ENCODE measurements at places on chromosomes 4 and X. TPM values are rescaled to one million over a fixed set of nuclear protein-coding genes. Genes with fewer than 3 reads are reported as not detected.

Gene HSD17B11
- total RNA-seq = 8.8 TPM

DNA sequence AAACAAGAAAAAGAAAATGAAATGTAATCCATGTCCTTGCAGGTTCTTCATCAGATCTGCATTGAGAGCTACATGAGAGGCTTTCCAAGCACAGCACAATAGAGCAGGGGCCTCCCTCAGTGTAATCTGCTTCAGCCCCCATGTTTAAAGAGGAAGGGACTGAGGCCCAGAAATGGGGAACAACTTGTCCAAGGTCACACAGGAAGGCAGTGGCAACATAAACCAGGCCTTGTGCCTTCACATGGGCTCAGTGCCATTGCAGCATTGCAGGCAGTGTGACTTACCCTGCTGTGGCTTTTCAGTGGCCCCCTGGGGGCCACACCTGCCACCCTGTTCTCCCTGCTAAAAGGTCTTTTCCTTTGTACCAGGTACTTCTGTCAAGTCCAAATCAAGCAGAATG lies 20.9 kb upstream of the CD99L2 start:
- DNase-seq = no peak
- no peaks in the 10 kb centered on the region for H3K36me3 ChIP-seq
- H3K4me3 ChIP-seq = no peak overlapping the region
- no peak overlapping the region for H3K27ac ChIP-seq
- no peaks in the 10 kb centered on the region for H3K27me3 ChIP-seq

Gene AKAP14
- total RNA-seq = not detected

- DNase-seq = no peak
- H3K4me3 ChIP-seq = no peak overlapping the region
- H3K4me1 ChIP-seq = no peaks in the 10 kb centered on the region
These were observed 18.7 kb downstream of the MBNL3 start for GRCh38 chrX:132470179-132470578.

DNA sequence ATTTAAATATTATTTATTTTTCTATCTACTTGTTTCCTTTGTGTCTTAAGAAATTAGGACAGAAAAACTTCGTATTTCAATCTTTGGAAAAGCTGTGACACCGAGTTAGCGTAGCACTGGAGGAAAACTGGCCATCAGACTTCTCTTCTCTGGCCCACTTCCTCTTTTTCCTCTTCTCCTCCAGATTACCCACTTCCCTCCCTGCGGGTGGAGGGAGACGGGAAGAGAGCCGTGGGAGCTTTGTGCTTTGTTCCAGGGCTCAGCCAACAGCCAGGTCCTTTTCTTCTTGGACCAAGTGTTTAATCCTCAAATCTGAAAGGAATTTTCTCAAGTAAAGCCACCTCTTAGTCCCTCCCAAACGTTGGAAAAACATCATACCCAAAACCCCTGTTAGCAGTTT lies 29.7 kb downstream of the OFD1 start:
- no peak overlapping the region for H3K4me3 ChIP-seq
- DNase-seq = no peak
- peaks cover 69% of the 10 kb centered on the region for H3K36me3 ChIP-seq

DNA sequence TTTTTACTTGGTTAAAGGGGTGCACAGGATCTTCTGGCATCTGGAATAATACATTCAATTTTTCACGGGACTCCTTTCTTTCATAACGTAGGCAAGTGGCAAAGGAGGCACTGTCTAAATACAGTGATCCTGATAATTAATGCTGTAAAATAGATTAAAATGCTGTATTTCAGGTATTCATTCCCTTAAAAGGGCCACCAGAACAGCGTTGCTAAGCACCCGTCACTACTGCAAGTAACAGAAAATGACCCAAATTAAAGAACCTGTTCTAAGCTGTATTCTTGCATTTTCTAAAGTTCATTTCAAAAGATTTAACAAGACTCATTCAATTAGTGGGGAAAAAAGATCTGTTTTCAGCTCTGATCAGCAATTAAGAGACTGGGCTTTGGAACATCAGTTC lies 208.2 kb downstream of the TENM3 start:
- H3K27ac ChIP-seq = no peak overlapping the region
- H3K27me3 ChIP-seq = no peaks in the 10 kb centered on the region
- no peaks in the 10 kb centered on the region for H3K36me3 ChIP-seq
- peak overlapping the region; percentile 98 for H3K4me3 ChIP-seq
- no peak for DNase-seq

Gene XAGE2
- not detected for total RNA-seq

GRCh38 chr4:1187182-1187581 lies 14.8 kb upstream of the SPON2 start:
- no peak overlapping the region for H3K27ac ChIP-seq
- no peak overlapping the region for H3K4me3 ChIP-seq
- H3K27me3 ChIP-seq = no peaks in the 10 kb centered on the region
- H3K4me1 ChIP-seq = no peaks in the 10 kb centered on the region
- no peak for DNase-seq
- no peaks in the 10 kb centered on the region for H3K36me3 ChIP-seq

DNA sequence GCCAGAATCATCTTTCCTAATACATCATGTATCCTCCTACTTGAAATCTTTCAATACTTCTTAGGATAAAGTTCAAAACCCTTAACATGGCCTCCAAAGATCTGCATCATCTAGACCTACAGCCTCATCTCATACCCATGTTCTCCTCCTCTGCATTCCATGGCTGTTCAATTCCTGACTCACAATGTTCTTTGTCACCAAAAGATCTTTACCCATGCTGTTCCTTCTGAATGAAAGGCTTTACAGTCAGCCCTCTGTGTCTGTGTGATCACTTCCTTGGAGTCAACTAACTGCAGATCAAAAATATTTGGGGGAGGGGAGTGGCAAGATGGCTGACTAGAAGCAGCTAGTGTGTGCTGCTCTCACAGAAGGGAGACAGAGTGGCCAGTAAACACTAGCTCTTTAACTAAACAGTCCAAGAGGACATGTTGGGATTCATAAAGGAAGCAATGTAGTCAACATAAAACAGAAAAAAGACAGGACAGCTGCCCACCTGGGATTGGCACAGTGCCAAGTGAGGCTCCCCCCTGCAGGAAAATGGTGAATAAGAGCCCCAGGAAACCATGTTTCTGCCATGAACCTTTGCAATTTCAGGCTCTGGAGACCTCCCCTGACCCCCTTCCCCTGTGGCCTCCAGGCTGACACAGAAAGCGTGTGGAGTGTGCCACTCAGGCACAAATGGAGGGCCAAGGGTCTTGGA lies 31.9 kb downstream of the CBR4 start:
- H3K4me3 ChIP-seq = no peak overlapping the region
- no peak overlapping the region for H3K27ac ChIP-seq
- peaks cover 27% of the 10 kb centered on the region for H3K36me3 ChIP-seq

GRCh38 chr4:15925830-15926229 lies 12.7 kb downstream of the FGFBP1 start:
- H3K27me3 ChIP-seq = no peaks in the 10 kb centered on the region
- H3K27ac ChIP-seq = no peak overlapping the region
- DNase-seq = no peak
- no peaks in the 10 kb centered on the region for H3K4me1 ChIP-seq
- H3K4me3 ChIP-seq = no peak overlapping the region

Gene KIAA1210
- not detected for total RNA-seq

DNA sequence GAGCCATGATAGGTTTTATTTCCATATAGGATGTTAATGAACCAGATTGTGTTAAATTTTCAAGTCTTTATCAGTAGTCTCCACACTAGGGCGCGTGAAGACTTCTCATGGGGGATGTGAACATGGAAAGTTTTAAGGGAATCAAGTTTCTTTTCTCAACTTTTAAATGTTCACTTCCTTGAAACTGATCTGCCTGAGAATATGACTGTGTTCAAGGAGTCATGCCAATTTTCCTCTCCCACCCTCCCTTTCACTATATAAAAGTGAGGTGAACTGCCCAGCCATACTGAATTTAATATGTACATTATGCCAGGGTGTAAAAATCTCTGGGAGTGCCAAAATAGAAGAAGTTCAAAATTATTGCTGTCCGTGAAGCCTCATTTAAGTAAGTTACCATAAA lies 30.4 kb upstream of the HPGDS start:
- H3K27me3 ChIP-seq = no peaks in the 10 kb centered on the region
- DNase-seq = no peak
- H3K27ac ChIP-seq = no peak overlapping the region
- H3K36me3 ChIP-seq = no peaks in the 10 kb centered on the region
- no peaks in the 10 kb centered on the region for H3K4me1 ChIP-seq

GRCh38 chr4:99894998-99895397 lies 771 bp upstream of the LAMTOR3 start:
- H3K4me1 ChIP-seq = no peaks in the 10 kb centered on the region
- H3K27ac ChIP-seq = no peak overlapping the region
- DNase-seq = no peak
- no peaks in the 10 kb centered on the region for H3K27me3 ChIP-seq

DNA sequence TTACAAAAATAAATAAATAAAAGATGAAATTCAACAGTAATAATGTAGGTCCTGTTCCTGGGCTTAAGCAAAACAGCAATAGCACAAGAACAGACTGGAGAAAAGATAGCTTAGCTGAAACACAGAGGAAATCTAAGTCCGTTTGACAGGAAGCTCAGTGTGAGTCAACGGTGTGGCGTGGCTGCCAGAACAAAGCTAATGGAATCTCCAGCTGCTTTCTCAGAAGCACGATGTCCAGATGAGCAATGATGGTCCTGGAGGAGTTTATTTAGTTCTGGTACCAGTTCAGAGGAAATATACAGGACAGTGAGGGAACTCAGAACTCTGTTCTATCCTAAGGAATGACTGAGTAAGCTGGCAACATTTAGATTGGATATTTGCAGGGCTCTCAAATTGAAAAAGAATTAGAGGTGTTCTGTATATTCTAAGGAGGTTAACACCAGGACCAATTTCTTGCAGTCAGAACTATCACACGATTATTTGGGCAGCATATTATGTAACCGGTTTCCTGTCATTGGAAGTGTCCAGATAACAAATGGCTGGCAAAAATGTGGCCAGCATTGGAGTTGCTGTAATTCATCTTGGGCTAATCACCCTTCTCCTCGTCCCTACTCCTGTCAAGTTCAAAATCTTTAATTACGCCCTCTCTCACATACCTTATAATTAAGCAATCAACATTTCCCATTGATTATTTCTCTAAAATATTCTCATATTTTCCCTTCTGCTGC lies 12.7 kb downstream of the GAB3 start:
- no peaks in the 10 kb centered on the region for H3K36me3 ChIP-seq
- H3K4me3 ChIP-seq = no peak overlapping the region
- no peaks in the 10 kb centered on the region for H3K27me3 ChIP-seq
- no peaks in the 10 kb centered on the region for H3K4me1 ChIP-seq
- DNase-seq = no peak

DNA sequence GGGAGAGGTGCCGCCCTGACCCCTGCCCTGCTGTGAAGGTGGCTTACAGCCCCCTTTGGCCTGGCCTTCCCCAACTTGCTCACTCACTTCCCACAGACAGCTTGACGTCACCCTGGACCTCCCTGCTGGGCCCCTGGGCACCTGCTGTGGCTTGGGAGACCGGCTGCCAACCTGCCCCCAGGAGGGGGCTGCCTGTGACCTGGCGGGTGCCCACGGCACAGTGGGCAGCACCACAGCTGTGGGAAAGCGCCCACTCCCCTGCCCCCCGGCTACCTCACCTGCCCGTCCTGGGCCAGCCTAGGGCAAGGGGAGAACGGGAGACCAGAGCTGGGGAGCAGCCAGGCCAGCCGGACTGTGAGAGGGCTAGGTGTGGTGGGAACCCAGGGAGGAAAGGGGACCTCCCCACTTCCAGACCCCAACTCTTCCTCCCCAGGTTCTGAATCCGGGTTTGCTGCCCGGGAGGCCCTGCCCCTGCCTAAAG lies 2.4 kb upstream of the ZFP92 start:
- DNase-seq = no peak
- no peak overlapping the region for H3K4me3 ChIP-seq
- peaks cover 7% of the 10 kb centered on the region for H3K27me3 ChIP-seq
- H3K36me3 ChIP-seq = peaks cover 10% of the 10 kb centered on the region

GRCh38 chr4:128812442-128813235 lies 3.1 kb downstream of the JADE1 start:
- DNase-seq = peak; percentile 51
- H3K27ac ChIP-seq = peak overlapping the region; percentile 40
- peaks cover 3% of the 10 kb centered on the region for H3K4me1 ChIP-seq
- H3K36me3 ChIP-seq = peaks cover 26% of the 10 kb centered on the region
- H3K4me3 ChIP-seq = peak overlapping the region; percentile 83

DNA sequence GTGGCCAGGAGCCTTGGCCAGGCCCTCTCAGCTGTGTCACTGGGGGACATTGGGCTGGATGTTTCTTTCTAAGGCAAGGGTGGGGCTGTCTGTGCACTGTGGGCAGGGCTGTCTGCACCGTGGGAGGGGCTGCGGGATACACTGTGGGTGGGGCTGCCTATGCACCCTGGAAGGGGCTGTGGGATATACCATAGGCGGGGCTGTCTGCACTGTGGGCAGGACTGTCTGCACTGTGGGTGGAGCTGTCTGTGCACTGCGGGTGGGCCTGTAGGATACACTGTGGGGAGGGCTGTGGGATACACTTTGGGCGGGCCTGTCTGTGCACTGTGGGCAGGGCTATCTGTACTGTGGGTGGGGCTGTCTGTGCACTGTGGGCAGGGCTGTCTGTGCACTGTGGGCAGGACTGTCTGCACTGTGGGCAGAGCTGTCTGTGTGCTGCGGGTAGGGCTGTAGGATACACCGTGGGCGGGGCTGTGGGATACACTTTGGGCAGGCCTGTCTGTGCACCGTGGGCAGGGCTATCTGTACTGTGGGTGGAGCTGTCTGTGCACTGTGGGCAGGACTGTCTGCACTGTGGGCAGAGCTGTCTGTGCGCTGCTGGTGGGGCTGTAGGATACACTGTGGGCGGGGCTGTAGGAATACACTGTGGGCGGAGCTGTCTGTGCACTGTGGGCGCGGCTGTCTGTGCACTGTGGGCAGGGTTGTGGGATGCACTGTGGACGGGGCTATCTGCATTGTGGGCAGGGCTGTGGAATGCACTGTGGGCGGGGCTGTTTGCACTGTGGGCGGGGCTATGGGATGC lies 31.1 kb downstream of the ACOX3 start:
- H3K4me3 ChIP-seq = no peak overlapping the region
- no peak overlapping the region for H3K27ac ChIP-seq
- H3K4me1 ChIP-seq = no peaks in the 10 kb centered on the region
- no peaks in the 10 kb centered on the region for H3K27me3 ChIP-seq
- no peak for DNase-seq

Gene GUCY1A1
- not detected for total RNA-seq

GRCh38 chr4:71404049-71404448 lies 65.2 kb downstream of the SLC4A4 start:
- H3K27me3 ChIP-seq = no peaks in the 10 kb centered on the region
- H3K4me1 ChIP-seq = no peaks in the 10 kb centered on the region
- no peak overlapping the region for H3K27ac ChIP-seq
- DNase-seq = no peak
- peaks cover 2% of the 10 kb centered on the region for H3K36me3 ChIP-seq

DNA sequence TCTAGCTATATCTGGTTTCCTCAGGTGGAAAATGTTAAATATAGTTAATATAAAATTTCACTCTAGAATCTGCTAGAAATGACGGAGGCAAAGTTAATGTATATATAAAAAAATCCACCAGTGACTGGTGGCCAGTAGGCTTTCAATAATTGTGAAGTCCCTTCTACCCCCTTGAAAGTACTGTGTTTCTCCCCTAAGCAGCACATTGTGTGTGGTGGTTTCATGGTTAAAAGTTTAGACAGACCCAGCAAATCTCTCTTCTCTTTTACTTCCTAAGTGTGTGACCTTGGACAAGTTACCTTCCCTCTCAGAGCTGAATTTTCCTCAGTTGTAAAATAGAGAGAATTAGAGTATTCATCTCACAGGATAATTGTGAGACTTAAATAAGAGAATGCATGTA lies 600 bp upstream of the HEPH start:
- H3K27ac ChIP-seq = no peak overlapping the region
- H3K4me3 ChIP-seq = peak overlapping the region; percentile 92
- DNase-seq = no peak
- H3K27me3 ChIP-seq = no peaks in the 10 kb centered on the region
- no peaks in the 10 kb centered on the region for H3K4me1 ChIP-seq
- no peaks in the 10 kb centered on the region for H3K36me3 ChIP-seq

Data from H9 (cell line).